ENCODE measurements at places on chromosomes 16 and 17.
A peak's percentile ranks its signal among the peaks of the same experiment; 100 is the strongest.

- no peak for DNase-seq
Measured at GRCh38 chr17:10318535-10318934, 54.3 kb downstream of the MYH13 start.

DNA sequence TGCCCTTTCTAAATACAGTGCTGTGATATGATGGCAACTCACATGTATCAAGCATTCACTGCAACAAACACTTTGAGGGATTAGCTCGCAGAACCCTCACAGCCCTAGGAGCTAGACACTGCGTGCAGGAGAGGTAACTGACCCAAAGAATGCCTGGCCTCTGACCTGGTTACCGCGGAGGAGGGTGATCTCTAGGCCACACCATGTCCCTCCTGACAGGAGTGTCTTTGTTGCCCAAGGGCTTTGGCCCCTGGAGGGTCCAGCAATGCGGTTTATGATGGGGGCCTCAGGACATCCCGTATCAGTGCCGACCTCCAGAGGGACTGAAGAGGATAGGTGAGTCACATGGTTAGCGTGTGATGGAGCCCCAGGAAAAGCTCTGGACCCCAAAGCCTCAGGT lies 130.6 kb downstream of the MGAT5B start:
- no peak for DNase-seq

DNA sequence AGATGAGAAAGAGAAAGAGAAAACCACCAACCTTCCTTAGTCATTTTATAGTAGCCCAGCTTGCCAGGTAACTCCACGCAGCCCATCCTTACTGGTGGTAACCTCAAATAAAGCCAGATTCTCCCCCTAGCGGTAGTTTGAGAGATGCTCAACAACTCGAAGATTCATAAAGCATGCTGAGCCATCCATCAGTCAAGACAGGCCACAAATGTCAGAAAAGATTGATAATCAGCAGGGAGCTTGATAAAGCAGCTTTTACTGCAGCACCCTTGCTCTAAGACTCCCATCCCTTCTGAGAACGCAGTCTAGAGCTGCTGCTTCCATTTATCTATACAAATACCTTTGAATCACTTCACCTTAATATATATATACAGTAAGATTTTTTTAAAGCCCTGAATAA lies 451.5 kb upstream of the HSBP1 start:
- DNase-seq = peak; percentile 7

DNA sequence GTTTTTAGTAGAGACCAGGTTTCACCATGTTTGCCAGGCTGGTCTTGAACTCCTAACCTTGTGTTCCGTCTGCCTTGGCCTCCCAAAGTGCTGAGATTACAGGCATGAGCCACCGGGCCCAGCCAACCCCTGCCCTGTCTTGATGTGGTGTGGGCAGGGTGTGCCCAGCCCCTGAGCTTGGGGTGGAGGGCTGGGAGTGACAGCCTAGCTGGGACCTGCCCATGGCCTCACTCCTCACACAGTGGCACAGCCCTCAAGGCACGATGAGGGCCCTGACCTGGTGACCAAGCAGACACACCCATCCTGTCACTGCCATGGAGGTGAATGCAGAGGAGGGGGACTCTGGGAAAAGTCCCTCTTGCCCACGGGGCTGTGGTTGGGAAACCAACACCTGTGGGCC lies 3.0 kb downstream of the IL32 start:
- DNase-seq = no peak

DNA sequence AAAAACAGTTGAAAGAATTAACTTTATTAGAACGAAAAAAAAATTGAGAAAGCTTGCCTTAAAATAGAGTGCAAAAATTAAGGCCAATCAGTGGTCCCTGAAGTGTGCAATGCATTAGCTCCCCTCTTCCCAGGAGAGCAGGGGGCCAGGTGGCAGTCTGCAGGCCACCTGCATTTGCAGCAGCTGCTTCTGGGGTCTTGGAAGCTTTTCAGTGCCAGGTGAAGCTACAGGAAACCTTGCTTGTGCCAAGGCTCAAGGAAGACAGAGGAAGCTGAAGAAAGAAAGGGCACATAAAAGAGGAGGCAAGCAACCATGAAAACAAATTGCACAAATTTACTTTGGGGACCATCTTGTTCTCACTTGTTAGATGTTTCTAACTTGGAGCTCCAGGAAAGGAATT lies 50.5 kb upstream of the MTMR4 start:
- no peak for DNase-seq

DNA sequence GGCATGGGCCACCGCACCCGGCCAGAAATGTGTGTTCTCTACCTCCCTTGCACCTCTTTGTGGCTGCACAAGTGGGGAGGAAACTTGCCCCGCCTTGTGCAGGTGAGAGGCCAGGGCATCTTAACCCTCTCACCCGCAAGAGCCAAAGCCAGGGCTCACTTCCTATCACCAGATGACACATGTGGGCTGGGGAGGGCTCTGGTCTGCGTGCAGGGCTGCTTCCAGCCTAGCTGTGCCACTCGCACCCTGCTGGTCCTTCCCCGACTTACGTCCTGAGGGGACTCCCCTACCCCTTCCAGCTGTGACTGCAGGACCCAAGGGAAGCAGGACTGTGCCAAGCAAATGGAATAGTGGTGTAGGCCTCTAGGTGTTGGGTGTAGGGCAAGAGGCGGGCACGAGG lies 6.9 kb downstream of the MIEF2 start:
- DNase-seq = no peak
